ENCODE measurements at places on chromosomes 6 and 20.
A peak's percentile ranks its signal among the peaks of the same experiment; 100 is the strongest.

DNA sequence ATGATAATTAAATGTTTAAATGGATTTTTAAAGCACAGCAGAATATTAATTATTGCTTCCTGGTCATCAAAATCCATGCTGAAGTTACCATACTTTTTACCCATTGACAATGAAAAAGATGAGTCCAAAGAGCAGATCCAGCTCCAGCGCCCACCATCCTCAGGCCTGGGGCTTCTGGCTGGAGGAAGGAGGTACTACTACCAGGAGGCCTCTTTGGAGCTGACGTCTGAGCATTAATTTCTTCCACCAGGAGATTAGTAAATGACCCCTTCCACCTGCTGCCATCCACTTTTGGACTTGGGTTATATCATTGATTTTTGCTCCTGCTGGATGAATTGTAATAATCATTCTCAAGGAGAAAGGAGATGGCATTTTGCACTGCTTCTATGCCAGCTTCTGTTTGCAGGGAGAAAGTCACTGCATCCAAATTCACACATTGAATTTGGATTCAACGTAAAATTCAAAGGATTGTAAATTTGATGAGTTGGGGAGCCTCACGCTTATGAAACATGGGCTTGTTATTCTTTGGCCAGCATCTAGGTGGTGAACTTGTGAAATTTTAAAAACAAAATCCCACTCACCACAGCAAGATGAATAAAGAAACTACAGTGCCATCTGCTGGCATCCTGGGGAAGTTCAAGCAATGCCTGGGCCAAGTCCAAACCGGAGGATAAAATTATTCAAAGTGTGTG is 121.8 kb downstream of the SASH1 start:
- DNase-seq = peak; percentile 85

- DNase-seq = no peak
Observed at GRCh38 chr20:49660912-49661311, 52.8 kb downstream of the B4GALT5 start.

DNA sequence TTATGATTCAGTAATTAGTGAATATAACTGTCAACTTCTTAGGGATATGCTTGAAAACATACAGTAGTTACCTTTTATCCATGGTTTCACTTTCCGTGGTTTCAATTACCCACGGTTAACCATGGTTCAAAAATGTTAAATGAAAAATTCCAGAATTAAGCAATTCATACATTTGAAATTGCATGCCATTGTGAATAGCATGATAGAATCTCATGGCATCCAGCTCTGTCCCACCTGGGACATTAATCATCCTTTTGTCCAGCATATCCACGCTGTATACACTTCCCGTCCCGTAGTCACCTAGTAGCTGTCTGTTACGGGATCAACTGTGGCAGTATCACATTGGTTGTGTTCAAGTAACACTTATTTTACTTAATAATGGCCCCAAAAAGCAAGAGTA is 781.7 kb upstream of the CITED2 start:
- DNase-seq = no peak

GRCh38 chr20:43925801-43926200 is 11.1 kb downstream of the TOX2 start:
- DNase-seq = peak; percentile 15

GRCh38 chr6:68779366-68779765 is 144.3 kb downstream of the ADGRB3 start:
- no peak for DNase-seq

- DNase-seq = no peak
Observed at GRCh38 chr6:137176729-137177128, 3.3 kb upstream of the IL22RA2 start.

DNA sequence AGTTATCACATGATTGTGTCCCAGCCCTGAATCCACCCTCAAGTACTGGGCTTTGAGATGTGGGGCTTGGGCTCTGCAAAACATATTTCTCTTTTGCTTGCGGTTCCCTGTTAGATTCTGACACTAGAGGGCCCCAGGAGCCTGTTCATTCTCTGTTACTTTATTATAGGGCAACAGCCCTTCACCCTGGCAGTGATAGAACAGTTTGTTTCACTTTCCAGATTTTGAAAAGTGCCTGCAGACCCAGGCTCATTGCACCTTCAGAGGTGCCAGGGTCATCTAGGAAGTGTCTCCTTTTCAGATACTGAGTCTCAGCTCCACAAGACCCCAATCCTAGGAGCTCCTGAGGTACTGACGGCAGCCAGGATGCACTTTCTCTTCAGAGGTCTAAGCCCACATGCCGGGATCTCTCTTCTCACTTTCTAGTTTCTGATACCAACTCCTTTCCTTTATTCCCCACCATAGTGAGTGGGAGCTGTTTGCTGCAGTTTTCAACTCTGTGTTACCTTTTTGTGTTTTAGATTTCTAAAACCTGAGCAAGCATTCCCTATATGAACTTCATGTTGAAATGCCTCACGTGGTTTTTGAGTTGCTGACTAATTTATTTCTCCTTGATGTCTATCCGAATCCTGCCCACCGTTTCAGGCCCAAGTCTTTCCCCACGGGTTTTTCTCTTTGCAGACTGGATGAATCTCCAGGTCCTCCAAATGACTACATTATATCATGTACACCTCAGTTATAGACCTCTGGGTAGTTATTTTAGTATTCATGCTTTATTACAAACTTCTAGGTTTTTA is 10.9 kb downstream of the ABT1 start:
- peak; percentile 93 for DNase-seq

Measured in Kasumi-1 (cell line).